Heart left ventricle (tissue), 16 donors: ENCODE measurements at places on chromosomes 16 and 17. TPM values are rescaled to one million over a fixed set of nuclear protein-coding genes. Genes with fewer than 3 reads are reported as not detected.

The KRTAP4-9 gene
- not detected for total RNA-seq

The MRPL28 gene
- total RNA-seq, result 77.7 TPM

- no peak for DNase-seq
Measured at GRCh38 chr17:83012868-83013778, 66.3 kb upstream of the METRNL start.

- DNase-seq, result no peak
Measured at GRCh38 chr17:80855196-80855947, 136.3 kb upstream of the CHMP6 start.

- DNase-seq, result no peak
Measured at GRCh38 chr16:88130681-88131080, 179.4 kb downstream of the BANP start.

- DNase-seq, result no peak
Measured at GRCh38 chr16:53087101-53087500, 32.3 kb downstream of the CHD9 start.
